Tibial nerve (tissue), 4 donors: ENCODE measurements at places on chromosomes 12 and 14. TPM values are rescaled to one million over a fixed set of nuclear protein-coding genes. Genes with fewer than 3 reads are reported as not detected.

DNA sequence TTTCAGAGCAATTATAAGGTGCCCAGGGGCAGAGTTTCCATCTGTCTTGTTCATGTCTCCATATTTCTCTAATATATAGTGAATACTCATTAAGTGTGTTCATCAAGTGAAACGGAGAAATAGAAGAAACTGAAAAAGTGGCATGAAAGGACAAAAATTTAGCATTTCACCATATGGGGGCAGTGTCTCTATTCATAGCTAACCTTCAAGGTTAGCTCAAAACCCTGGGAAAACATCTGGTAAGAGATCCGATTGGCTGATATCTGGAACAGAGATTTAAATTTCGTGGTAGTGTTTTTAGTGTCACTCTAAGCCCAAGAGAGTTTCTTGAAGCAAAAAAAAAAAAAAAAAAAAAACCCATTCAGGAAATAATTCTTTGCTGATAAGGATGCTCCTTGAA, 367.5 kb downstream of the DAD1 start:
- DNase-seq = no peak

DNA sequence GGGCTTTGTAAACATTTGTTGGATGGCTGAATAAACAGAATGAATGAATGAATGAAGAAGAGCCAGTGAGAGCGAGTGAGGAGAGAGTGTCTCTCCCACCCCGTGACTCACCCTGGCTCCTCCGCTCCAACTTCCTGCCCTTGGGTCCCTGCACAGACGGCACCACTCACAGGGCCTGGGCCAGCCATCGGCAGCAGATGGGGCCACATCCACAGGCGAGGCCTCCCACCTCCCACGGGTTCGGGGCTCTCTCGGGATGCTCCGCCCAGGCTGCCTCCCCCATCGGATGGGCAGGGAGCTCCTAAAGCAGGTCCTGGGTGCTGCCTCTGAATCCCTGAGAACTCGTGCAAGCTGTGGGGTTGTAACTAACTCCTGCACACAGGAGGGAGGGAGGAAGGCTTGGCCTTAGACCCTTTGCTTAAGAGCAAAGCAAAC, 41.3 kb downstream of the CCNK start:
- DNase-seq = no peak

The DRAM1 gene
- total RNA-seq = 23.1 TPM

- DNase-seq = no peak
Observed at GRCh38 chr12:74918291-74918690, 291.3 kb downstream of the KCNC2 start.

- DNase-seq = no peak
Observed at GRCh38 chr12:77243345-77243744, 178.0 kb upstream of the E2F7 start.

GRCh38 chr12:76680940-76681339, 83.0 kb upstream of the ZDHHC17 start:
- no peak for DNase-seq

The CCDC60 gene
- not detected for total RNA-seq

The ZNF664 gene
- 77.9 TPM for total RNA-seq

DNA sequence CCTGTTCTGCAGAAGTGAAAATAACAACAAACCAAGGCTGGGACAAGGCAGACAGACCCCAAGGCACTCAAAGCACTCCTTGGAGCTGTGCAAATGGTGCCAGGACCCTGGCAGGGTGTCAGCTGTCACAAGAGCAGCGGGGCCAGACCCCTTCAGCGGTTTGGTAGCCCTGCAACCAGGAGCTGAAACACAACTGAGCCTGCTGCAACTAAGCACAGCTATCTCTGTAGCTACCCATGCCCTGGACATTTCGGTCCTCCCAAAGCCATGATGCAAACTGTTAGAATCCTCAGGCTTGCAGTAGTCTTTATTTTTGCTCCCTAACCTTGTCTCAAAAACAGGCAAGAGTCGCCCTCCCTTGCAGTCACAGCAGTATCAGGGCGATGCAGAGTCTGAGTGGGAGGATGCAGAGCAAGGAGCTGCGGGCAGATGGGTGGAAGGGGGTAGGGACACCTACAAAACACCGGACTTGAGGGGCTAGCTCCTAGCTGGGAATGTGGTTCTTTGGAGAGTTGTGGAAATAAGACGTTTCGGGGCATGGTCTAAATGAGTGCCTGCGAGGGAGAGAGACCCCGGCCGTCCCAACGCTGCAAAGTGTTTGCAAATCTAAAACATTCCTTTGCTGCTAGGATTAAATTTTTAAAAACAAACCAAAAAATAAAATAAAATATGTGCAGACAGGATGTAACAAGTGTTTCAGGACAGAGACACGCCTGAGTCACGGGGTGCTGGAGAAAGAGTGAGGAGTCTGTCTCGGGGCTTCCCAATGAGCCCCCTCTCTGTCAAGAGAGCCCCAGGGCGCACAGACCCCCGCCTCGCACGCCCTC, 1.0 kb downstream of the NUAK1 start:
- no peak for DNase-seq
